Activated CD4-positive, alpha-beta T cell treated with anti-CD3 and anti-CD28 coated beads, Interleukin-2, amount 50 U/mL, for 24 hours (primary cell): ENCODE measurements at places on chromosomes 12 and 14.

- DNase-seq, result no peak
Measured at GRCh38 chr12:79725987-79726386, 35.2 kb upstream of the PAWR start.

DNA sequence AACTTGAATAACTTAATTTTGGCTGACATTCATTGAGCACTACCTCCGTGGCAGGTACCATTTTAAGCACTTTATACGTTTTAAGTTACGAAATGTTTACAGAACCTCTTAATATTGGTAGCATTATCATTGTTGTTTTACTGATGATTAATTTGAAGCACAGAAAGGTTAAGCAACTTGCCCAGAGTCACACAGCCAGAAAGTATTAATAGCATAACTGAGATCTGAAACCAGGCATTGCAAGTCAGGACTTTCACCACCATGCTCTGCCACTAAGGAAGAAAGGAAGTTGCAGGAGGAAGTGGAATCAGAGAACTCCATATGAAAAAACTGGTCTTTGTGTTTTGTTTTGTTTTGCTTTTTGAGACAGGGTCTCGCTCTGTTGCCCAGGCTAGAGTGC, 28.2 kb upstream of the BCAT1 start:
- no peak for DNase-seq

- DNase-seq, result no peak
Measured at GRCh38 chr14:55152052-55152753, 23.2 kb downstream of the LGALS3 start.

GRCh38 chr12:10365696-10366405, 24.0 kb downstream of the KLRK1 start:
- no peak for DNase-seq

DNA sequence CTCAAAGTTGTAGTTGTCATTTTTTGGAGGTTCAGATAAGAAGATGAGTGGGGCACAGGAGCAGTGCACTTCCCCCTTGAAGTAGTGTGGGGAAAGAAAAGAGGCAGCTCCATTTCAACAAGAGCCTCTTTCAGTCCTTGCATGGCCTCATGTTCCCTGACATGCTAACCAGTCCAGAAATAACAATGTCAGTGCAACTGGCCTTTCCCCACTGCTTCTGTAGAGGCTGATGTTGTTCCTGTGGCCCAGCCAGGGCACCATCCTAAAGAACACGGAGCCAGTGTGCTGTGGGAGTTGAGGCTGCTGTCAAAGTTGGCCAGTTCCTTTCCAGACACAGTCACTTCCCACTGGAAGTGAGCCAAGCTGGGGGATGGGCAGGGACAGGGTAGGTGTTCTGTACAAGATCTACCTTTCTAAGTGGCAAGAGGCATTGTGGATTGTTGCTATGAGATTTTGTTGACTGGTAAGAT, 77.7 kb upstream of the SLC38A2 start:
- no peak for DNase-seq

- no peak for DNase-seq
Measured at GRCh38 chr14:49982501-49982951, 89.6 kb downstream of the ARF6 start.

- DNase-seq, result no peak
Measured at GRCh38 chr12:70787612-70788011, 132.9 kb downstream of the PTPRR start.
